ENCODE measurements at places on chromosomes 4 and X.
A peak's percentile ranks its signal among the peaks of the same experiment; 100 is the strongest.

- no peak for DNase-seq
Observed at GRCh38 chrX:17039826-17040225, 93.4 kb downstream of the REPS2 start.

- DNase-seq: no peak
Observed at GRCh38 chr4:61604054-61604453, 403.9 kb downstream of the ADGRL3 start.

- DNase-seq: no peak
Observed at GRCh38 chrX:30538271-30538670, 39.3 kb downstream of the TASL start.

DNA sequence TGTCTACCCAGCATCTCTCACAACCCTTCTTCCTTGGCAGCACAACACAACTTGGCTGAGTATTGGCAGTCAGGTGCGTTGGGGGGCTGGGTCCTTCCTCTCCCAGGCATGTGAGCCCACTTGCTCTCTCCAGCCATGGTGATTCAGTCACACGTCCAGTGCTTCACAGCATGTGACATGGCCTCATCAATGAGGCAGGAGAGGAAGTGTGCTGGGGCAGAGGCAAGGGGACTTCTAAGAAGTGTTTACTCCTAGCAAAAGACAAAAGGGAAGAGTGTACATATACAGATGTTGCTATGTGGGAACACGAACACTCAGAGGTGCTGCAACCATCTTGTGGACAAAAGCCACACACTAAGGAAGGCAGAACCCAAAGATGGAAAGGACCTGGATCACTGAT lies 380.8 kb downstream of the FBXW7 start:
- DNase-seq: no peak

- DNase-seq: peak; percentile 15
Observed at GRCh38 chr4:153488006-153488891, 22.1 kb downstream of the TMEM131L start.
